Activated CD4-positive, alpha-beta T cell treated with anti-CD3 and anti-CD28 coated beads for 24 hours (primary cell): ENCODE measurements at places on chromosomes 7 and 10.

- DNase-seq: no peak
Observed at GRCh38 chr7:44152971-44153947, 12.1 kb upstream of the MYL7 start.

DNA sequence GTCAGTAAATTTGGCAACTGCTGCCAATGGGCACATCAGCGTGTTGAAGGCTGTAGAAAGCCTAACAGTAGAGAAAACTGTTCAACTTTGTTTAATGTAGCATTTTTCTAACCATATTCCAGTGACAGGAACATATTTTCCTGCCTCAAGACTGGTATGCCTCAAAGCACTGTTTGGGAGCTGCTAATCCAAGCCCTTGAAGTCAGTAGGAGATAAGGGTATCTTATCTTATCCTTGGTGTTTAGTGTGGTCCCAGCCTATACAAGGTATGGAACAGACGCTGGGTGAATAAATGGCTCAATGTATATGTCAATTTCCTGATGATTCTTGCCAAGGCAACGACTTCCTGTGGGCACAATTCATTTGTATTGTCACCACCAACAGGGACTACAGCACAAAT lies 97.5 kb upstream of the CREB5 start:
- no peak for DNase-seq

DNA sequence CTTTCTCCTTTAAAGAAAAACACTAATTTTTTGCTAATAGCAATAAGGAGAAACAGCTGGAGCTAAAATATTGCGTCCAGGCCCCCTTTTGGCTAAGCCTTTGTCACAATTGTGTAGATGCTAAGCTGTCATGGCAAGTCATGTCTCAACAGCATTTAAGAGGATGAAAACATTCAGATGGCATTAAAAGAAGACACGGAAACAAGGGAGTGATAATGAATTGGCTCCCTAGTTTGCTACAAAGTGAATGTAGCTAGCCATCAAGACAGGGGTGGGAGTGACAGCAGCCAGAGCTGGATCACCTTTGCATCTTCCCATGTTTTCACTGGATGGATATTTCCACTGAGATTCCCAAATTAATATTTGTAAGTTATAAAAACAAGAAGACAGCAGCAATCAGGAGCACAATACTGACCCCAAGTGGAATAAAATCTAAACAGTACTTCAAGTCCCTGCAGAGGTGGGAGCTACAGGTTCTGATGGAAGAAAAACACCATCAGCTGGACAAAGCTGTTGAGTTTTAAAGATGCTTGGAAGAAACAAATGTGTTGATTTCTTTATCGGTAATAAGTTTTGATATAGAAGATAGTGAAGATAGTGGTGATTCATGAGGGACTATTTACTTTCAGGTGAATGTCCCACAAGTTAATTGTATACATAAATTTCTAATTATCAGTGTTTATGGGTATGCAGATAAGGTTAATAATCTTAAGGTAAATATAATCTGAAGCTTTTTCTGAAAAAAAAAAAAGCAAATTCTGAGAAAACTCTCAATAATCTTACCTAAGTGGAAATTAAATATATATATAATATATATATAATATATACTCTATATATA lies 129.4 kb downstream of the SLC16A9 start:
- no peak for DNase-seq

DNA sequence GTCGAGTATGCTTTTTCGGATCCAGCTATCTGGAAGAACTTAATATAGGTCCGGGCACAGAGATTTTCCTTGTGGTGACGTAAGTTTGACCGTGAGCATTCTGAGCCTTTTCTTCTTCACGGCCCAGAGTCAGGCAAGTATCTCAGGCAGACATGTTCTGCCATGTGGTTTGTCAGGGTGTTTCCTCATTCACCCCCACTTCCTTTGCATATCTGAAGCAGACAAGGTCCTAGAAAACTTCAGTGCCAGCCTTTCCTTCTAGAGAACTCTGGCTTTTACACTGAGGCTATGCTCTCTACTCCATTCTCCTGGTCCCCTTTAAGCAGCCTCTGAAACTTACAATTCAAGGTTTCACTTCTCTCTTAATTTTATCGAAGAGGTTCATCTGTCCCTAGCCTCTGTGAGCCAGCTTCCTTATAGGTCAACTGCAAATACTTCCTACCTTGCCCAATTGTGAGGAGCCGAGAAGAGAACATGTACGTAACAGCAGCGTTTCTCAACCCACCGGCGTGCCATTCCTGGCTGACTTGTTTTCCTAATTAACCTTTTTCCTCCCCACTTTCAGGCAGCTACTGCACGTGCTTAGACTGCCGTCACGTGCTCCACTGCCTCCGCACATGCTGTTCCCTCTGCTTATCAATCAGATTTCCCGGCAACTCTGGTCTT lies 47.3 kb downstream of the CDCA7L start:
- DNase-seq: no peak

DNA sequence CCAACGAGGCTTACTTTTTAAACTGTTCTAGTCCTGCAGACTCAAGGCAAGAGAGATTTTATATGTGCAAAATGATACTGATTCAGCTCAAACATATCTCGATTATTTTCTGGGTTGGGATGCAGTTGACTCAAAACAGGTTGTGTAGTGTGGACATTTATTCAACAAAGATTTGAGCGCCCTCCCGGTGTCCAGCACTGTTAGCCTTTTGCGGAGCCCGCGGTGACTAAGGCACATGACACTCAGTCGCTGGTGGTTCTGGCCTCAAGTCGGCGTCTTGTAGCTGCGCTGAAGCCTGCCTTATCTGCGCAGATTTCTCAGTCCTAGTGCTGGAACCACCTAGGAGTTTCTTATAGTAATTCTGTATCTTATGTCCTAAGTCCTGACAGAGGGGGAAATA lies 938 bp upstream of the CADPS2 start:
- no peak for DNase-seq

DNA sequence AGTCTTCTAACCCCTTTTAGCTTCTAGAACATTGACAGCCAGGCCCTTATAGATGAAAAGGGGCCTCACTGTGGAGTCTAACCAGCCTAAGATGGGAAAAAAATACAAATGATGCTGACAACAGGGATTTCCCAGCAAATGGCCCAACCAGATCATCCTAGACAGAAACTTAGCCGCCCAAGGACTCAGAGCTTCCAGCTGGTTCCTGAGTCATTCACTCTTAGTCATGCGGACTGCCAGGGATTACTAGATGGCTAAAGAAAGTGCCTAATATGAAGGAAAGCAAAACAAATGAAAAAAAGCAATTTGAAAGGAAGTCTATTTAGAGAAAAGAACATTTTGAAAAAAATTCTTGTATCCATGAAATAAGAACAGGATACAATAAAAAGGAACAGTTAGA lies 23.7 kb downstream of the TSPAN14 start:
- no peak for DNase-seq

DNA sequence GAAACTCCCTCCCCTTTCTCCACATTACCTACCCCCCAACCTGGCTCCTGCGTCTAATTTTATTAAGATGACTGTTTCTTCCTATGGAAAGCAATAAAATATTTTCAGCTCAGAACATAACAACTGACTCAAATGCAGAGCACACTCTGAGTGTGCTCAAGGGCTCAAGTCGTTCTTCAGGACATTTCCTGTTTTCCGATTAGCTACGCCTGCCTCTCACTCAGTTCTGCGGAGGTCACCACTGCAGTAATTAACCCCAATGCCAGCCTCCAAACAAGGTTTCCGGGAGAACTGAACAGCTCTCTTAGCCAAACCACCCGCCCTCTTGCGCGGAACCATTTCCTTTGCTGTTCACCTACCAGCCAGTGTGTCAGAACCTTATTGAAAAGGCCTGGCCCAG lies 19.3 kb downstream of the MYOF start:
- DNase-seq: no peak

DNA sequence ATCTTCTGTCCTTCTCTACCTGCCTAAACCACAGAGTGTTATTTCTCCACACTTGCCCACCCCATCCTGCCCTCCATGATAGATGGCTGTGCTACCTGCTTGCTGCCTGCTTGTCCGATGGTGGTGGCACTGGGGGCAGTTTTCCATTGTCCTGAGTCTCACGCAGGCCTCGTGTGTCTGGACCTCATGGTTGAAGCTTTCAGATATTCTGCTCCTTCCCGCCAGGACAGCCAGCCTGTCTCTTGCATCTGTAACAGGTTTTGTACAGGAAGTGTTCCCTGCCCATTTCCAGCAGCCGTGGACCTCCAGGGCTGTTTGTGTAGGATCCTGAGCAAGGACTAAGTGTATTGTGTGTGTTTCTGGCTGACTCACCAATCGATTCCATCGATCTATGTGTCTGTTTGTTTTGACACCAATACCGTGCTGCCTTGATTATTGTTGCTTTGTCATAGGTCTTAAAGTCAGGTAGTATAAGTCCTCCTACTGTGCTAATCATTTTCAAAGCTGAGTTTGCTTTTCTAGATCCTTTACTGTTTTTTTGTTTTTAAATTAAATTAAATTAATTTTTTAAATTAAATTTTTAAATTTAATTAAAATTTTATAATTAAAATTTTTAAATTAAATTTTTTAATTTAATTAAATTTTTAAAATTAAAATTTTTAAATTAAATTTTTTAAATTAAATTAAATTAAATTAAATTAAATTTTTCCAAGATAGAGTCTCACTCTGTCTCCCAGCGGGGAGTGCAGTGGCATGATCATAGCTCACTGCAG lies 8.5 kb downstream of the IL15RA start:
- DNase-seq: no peak

- DNase-seq: no peak
Observed at GRCh38 chr10:126179637-126180036, 208.6 kb downstream of the ADAM12 start.

DNA sequence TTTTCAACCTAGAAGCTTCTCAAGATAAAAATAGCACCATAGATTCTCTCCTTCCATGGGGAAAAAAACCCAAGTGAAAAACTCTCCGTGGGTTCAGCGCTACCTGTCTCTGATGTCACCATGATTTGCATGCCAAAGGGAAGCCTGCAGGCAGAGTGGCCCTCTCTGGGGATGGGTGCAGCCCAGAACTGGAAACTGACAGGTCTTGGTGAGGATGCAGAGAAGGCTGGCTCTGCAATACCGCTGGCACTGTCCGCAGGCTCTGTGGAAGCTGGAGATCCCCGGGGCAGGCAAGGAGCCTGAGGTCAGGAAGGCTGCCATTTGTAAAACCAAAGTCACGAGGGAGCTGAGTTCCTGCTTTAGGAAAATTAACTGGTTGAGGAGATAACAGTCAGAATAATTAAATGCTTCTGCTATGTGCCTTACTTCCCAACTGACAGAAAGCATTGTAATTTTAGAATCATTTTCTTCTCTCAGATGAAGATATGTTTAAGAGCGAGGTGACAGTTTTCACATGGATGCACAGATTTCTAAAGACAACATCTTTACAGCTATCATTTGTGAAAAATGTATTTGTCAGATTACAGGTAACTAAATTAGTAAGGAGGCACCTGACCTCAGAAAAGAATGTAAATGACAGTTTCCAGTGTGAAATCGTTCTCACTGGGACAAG lies 731.5 kb upstream of the FZD8 start:
- DNase-seq: no peak

DNA sequence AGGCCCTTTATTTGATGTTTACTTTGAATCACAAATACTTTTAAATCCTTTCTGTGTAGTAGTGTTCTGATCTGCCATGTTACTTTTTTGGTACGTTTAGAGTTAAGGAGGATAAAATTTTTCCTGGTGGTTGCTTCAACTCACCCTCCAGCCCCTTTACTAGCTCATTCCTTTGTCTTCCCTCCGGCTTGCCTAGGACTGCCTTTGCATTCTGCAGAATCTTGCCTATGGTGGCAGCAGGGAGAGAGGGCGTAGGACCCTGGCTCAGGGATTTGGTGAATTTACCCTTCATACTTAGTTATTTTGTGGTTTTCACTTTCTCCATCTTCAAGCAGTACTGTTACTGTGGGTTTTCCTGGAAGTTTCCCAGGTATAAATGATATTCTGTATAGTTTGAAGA lies 833.5 kb downstream of the XPNPEP1 start:
- no peak for DNase-seq

GRCh38 chr7:17158261-17158660 lies 140.2 kb upstream of the AHR start:
- DNase-seq: no peak

GRCh38 chr10:31515116-31515515 lies 196.1 kb downstream of the ZEB1 start:
- no peak for DNase-seq

DNA sequence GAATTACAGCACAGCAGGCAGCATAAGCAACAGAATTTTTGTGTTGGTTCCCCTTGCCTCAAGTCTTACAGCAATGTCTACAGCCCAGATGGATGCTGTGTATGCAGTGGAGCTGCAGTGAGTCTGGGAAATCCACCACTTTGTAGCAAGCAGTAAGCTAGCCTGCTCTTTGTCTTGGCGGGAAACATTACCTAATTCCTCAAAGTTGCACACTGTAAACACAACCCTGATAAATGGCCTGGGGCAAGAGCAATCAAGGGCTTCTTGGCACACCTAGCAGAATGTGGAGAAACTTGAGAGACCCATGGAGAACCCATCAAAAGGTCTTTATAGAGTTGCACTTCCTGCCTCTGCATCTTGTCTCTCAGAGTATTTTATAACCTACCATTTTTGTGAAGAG lies 102.0 kb upstream of the FOXP2 start:
- DNase-seq: no peak

- DNase-seq: no peak
Observed at GRCh38 chr10:132511121-132512051, 26.2 kb upstream of the INPP5A start.

DNA sequence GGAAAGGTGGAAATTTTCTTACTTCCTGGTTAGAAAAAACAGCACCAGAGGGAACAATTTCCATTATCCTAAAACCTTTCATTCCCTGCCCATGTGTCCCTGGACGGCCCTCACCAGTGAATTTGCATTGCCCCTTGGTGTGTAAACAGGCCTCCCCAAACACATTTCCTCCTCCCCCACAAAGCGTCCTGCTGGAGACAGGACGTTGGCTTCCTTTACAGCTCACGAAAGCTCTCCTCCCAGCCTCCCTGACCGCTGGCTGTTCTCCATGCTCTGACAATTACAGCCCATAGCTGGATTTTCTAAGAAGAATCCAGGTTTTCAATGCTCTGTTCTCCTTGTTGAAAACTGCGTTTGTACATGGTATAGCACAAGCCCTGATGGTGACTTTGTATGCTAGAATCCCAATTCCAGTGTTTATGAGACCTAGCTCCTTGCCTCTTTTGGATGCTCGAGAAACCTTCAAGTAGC lies 724.2 kb upstream of the CELF2 start:
- no peak for DNase-seq

DNA sequence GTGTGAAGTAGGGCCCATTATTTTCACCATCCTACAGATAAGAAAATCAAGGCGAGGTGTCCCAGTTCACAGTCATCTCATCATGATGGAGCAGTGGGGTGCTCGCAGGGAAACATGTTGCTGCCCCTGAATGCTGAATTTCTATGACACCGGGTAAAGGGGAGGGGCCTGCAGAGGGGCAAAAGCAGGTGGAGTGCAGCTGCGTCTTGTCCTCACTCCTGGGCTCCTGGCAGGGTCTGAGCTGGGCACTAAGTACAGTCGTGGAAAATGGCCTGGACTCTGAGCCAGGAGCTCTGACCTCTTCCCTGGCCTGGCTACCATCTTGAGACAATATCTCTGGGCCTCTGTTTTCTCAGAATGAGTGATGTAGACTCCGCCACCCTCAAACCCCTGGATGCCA lies 253.1 kb upstream of the PITRM1 start:
- DNase-seq: no peak

- DNase-seq: no peak
Observed at GRCh38 chr10:70191161-70191971, 21.1 kb upstream of the SAR1A start.

GRCh38 chr7:47506382-47507339 lies 75.2 kb downstream of the TNS3 start:
- DNase-seq: no peak

- no peak for DNase-seq
Observed at GRCh38 chr7:29161231-29161630, 14.9 kb upstream of the CPVL start.

- no peak for DNase-seq
Observed at GRCh38 chr10:120012566-120012965, 120.0 kb downstream of the SEC23IP start.
